Eye (tissue), 1 donor: ENCODE measurements at places on chromosomes 2 and 18.

DNA sequence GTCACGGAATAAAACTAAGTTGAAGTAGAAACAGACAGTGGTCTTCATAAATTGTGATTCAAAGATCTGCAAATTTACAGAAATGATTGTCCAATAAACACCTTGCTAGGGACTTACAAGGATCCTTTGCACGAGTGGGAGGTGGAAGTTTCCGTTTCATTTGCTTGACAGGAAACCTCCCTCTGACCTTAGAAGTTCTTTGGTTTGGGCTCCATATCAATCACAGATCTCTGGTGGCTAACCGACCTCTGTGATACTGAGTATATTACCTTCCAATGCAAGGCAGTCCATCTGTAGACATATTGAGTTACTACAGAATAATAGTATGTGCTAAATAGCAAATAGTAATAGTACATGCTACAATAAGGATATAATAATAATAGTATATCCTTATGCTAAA, 33.7 kb upstream of the RNF152 start:
- DNase-seq: no peak

GRCh38 chr2:7835693-7836680, 845.9 kb upstream of the ID2 start:
- DNase-seq: no peak

GRCh38 chr2:129237966-129238725, 741.3 kb upstream of the RAB6C start:
- no peak for DNase-seq

DNA sequence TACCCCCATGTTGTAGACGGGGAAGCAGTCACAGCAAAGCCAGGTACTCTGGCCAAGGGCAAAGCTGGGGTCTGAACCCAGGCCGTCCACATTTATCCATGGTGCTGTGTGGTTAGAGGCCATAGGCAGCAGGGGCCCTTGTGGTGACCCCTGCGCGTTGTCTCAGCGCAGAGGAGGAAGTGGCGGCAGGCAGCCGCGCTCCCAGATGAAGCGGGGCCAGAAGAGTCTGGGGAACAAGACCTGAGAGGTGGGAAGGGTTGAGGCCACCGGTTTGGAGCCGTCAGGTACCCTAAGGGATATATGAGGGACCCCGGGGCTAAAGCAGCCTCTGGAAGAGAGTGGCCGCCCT, 770 bp downstream of the ZNF396 start:
- DNase-seq: no peak
